Purkinje cell (primary cell): ENCODE measurements at places on chromosomes 1 and 21. TPM values are rescaled to one million over a fixed set of nuclear protein-coding genes. Genes with fewer than 3 reads are reported as not detected.

MFSD2A gene
- 0.73 and 4.1 TPM in 2 replicates for polyA plus RNA-seq

CHI3L1 gene
- polyA plus RNA-seq = not detected in 2 replicates

LINGO4 gene
- polyA plus RNA-seq = 85.0 and 115 TPM in 2 replicates

TMEM82 gene
- not detected in 2 replicates for polyA plus RNA-seq

KCNQ4 gene
- polyA plus RNA-seq = not detected in 2 replicates

PTCH2 gene
- 0.46 and 0.76 TPM in 2 replicates for polyA plus RNA-seq

AMY1B gene
- polyA plus RNA-seq = not detected in 2 replicates

TMEM269 gene
- polyA plus RNA-seq = not detected in 2 replicates

SH3BGR gene
- 13.6 and 20.4 TPM in 2 replicates for polyA plus RNA-seq

CRB1 gene
- 2.7 and 7.3 TPM in 2 replicates for polyA plus RNA-seq

SLC45A1 gene
- 13.4 and 26.2 TPM in 2 replicates for polyA plus RNA-seq

HJV gene
- not detected in 2 replicates for polyA plus RNA-seq

ZP4 gene
- not detected in 2 replicates for polyA plus RNA-seq

NPPB gene
- polyA plus RNA-seq = 1.8 TPM in 1 of 2 replicates, not detected in the other

OR10J1 gene
- polyA plus RNA-seq = not detected in 2 replicates

PLD5 gene
- polyA plus RNA-seq = 10.0 and 18.8 TPM in 2 replicates

OR2T11 gene
- polyA plus RNA-seq = not detected in 2 replicates

IFI44L gene
- 2.9 and 6.7 TPM in 2 replicates for polyA plus RNA-seq

CLCA4 gene
- not detected in 2 replicates for polyA plus RNA-seq

DIO1 gene
- polyA plus RNA-seq = not detected in 2 replicates

APOBEC4 gene
- 0.32 TPM in 1 of 2 replicates, not detected in the other for polyA plus RNA-seq

RABGGTB gene
- 110 and 129 TPM in 2 replicates for polyA plus RNA-seq

JAM2 gene
- polyA plus RNA-seq = 10.5 and 17.5 TPM in 2 replicates

PTAFR gene
- polyA plus RNA-seq = not detected in 2 replicates

ADGRB2 gene
- 0.15 and 6.8 TPM in 2 replicates for polyA plus RNA-seq

KCNK1 gene
- polyA plus RNA-seq = 160 and 186 TPM in 2 replicates

NPR1 gene
- polyA plus RNA-seq = 0.23 and 1.7 TPM in 2 replicates
